H1 (cell line): ENCODE measurements at places on chromosomes 4 and X. TPM values are rescaled to one million over a fixed set of nuclear protein-coding genes. Genes with fewer than 3 reads are reported as not detected.

Gene L1CAM
- total RNA-seq: 38.7 and 43.0 TPM in 2 replicates

Gene GPAT3
- 1.8 and 2.0 TPM in 2 replicates for total RNA-seq

Gene HSFX4
- total RNA-seq: not detected in 2 replicates

DNA sequence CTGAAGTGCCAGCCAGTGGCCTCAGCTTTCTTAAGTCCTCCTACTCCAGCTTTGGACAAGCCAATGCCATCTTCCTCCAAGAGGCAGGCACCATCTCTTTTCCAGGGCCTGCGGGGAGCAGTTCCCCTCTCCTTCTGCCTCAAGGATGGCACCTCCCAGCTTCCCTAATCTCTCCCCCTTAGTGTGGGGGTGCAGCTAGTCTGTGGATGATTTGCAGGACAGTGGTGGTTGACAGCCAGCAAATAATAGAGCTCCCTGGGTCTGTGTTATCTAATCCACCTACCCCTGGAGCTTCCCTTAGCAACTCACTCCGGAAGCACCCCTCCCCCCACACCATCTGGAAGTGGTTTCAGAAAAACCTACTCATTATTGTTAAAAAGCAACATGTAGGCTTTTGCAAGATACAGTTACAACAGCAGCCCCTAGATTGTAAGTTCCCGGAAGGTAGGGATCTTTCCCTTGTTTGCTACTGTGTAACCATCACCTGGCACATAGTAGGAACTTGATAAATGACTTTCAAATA is 247.1 kb downstream of the BCOR start:
- peaks cover 2% of the 10 kb centered on the region; the same call in 1 of the 2 replicates for H3K4me1 ChIP-seq
- no peaks in the 10 kb centered on the region for H3K27me3 ChIP-seq
- no peaks in the 10 kb centered on the region for H3K36me3 ChIP-seq
- no peak overlapping the region for H3K27ac ChIP-seq
- DNase-seq: no peak

GRCh38 chr4:37634180-37634579 is 52.0 kb downstream of the RELL1 start:
- no peak overlapping the region for H3K27ac ChIP-seq
- DNase-seq: no peak
- H3K27me3 ChIP-seq: no peaks in the 10 kb centered on the region
- H3K36me3 ChIP-seq: peaks cover 7% of the 10 kb centered on the region; the same call in 1 of the 2 replicates
- no peaks in the 10 kb centered on the region for H3K4me1 ChIP-seq

GRCh38 chr4:183875251-183875825 is 29.8 kb upstream of the STOX2 start:
- peaks cover 5% of the 10 kb centered on the region for H3K4me1 ChIP-seq
- no peak overlapping the region for H3K4me3 ChIP-seq
- H3K27me3 ChIP-seq: no peaks in the 10 kb centered on the region
- no peak overlapping the region for H3K27ac ChIP-seq
- no peaks in the 10 kb centered on the region for H3K36me3 ChIP-seq

DNA sequence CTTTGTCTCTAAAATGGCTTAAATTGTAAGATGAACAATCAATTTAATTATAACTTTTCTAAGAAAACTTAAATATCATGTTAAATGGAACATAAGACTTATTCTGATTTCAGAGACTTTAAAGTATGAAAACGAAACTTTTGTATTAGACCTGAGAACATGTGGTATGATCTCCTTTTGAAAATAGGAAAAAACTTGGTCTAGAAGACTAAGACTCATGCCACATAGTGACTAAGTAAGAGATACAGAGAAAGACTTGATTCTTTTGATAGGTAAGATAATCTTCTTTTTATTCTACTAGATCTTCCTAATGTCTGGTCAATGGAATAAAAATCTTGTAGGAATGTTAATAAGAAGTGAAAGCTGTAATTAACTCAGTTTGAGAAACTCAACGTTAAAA is 326.3 kb upstream of the GRIA3 start:
- no peak overlapping the region for H3K4me3 ChIP-seq
- H3K36me3 ChIP-seq: no peaks in the 10 kb centered on the region
- no peaks in the 10 kb centered on the region for H3K4me1 ChIP-seq
- H3K27ac ChIP-seq: no peak overlapping the region
- no peak for DNase-seq

GRCh38 chrX:23341452-23341851 is 6.8 kb downstream of the PTCHD1 start:
- no peak for DNase-seq
- no peaks in the 10 kb centered on the region for H3K36me3 ChIP-seq
- H3K4me3 ChIP-seq: no peak overlapping the region
- H3K27ac ChIP-seq: no peak overlapping the region
- no peaks in the 10 kb centered on the region; the same call in 1 of the 2 replicates for H3K27me3 ChIP-seq
- H3K4me1 ChIP-seq: no peaks in the 10 kb centered on the region

- H3K36me3 ChIP-seq: no peaks in the 10 kb centered on the region
- no peak for DNase-seq
- H3K4me1 ChIP-seq: no peaks in the 10 kb centered on the region
- no peaks in the 10 kb centered on the region for H3K27me3 ChIP-seq
- no peak overlapping the region for H3K4me3 ChIP-seq
- no peak overlapping the region for H3K27ac ChIP-seq
Measured at GRCh38 chrX:47358387-47359065, 11.9 kb upstream of the ZNF157 start.

DNA sequence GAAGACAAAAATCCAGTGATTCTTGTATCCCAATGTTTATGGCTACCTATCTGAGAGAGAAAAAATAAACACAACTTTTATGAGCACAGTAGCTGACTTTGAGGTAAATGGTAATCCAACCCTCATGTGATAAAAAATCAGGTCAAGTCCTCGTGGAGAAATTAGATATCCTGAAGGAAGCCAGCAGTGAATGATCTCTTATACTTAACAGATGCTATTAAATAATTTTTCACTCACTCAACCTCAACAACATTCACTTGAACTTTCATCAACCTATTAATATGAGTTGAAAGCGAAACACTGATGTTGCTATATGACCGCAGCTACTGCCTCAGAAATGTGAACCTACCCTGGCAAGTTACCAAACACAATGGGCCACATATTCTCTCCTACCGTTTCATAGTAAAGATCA is 105.4 kb downstream of the GPC3 start:
- no peak overlapping the region for H3K27ac ChIP-seq
- H3K4me3 ChIP-seq: no peak overlapping the region
- no peaks in the 10 kb centered on the region for H3K27me3 ChIP-seq
- no peaks in the 10 kb centered on the region for H3K36me3 ChIP-seq
- H3K4me1 ChIP-seq: peaks cover 8% of the 10 kb centered on the region; the same call in 1 of the 2 replicates
- DNase-seq: no peak

DNA sequence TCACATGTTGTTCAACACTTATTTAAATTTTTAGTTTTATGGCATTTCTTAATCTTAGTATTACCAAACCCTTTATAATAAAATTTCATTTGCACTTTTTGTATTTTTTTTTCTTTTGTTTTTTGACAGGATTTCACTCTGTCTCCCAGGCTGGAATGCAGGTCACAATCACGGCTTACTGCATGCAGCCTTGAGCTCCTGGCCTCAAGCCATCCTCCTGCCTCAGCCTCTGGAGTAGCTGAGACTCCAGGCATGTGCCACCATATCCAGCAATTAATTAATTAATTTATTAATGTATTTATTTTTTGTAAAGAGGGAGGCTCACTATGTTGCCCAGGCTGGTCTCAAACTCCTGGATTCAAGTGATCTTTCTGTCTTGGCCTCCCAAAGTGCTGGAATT is 133.4 kb downstream of the ADGRL3 start:
- H3K27me3 ChIP-seq: no peaks in the 10 kb centered on the region
- no peaks in the 10 kb centered on the region for H3K36me3 ChIP-seq
- H3K4me1 ChIP-seq: peaks cover 12% of the 10 kb centered on the region
- no peak overlapping the region for H3K4me3 ChIP-seq
- H3K27ac ChIP-seq: no peak overlapping the region
